COLO829 (cell line): ENCODE measurements at places on chromosomes 7 and 10.
A peak's percentile ranks its signal among the peaks of the same experiment; 100 is the strongest.

- DNase-seq = peak; percentile 7
Observed at GRCh38 chr10:47137311-47137851, 162.6 kb upstream of the GDF10 start.

- DNase-seq = no peak
Observed at GRCh38 chr7:133530682-133531081, 277.8 kb downstream of the EXOC4 start.

DNA sequence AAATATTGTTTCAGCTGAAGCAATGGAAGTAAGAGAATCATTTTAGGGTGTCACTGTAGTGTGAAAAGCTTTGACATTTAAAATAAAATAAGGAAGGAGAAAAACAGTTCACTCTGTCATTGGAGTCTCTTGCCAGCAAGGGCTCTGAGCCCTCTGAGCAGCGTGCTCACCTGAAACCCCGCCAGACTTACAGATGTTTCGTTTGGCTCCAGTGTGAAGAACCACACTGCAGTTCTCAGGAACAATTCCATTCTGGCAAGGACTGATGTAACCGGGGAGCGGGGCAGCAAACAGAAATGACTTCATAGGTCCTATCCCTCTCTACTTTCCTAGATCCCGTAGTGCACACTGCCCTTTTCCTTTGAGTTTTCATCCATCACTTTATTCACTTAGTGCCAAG, 164.3 kb downstream of the CELF2 start:
- no peak for DNase-seq

- DNase-seq = no peak
Observed at GRCh38 chr7:26664735-26665416, 199.5 kb downstream of the SKAP2 start.

- DNase-seq = no peak
Observed at GRCh38 chr7:4937411-4937810, 21.6 kb downstream of the MMD2 start.
